Right kidney (tissue), 9 donors: ENCODE measurements at places on chromosomes 11 and 22.
A peak's percentile ranks its signal among the peaks of the same experiment; 100 is the strongest.

- DNase-seq = no peak
Measured at GRCh38 chr11:39327302-39327701, 2132.2 kb downstream of the LRRC4C start.

GRCh38 chr11:57536947-57537619 is at the start of gene SMTNL1:
SMTNL1 (plus strand) TSS chr11:57537595; CDS start chr11:57542643, 5,048 bp downstream.
- DNase-seq = no peak

DNA sequence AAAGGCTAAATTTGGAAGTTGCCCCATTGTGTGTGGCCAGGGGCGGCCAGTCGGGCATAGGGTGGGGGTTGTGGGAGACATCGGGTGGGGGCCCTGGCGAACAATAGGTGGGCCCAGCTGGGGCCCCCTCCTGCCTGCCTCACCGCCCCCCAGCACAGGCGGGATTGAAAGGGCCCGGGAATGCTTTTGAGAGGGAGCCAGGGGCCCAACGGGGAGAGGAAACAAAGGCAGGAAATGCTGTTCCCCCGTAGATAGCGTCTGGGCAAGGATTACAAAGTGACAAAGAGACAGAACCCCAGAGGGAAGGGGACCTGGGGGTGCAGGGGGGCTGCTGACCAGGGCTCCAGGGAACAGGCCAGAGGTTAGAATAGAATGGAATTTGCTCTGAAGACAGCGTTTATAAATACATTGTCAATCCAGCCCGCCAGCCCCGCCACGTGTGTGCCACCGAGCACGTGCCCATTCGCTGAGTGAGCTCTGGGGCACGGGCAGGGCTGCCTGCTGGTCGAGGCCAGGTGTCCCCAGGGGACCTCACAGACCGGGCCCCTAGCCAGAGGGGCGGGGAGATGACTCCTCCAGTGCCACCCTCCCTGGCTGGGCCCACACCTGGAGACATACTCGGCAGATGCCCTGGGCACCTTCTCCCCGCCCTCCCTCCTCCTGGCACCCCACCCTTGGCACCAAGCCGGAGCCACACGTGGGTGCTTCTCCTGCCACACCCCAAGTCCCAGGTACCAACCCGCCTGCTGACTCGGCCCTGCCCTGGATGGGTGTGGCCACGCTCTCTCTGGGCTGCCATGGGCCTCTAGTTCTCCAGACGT is 9.7 kb downstream of the PDGFB start:
- DNase-seq = no peak

DNA sequence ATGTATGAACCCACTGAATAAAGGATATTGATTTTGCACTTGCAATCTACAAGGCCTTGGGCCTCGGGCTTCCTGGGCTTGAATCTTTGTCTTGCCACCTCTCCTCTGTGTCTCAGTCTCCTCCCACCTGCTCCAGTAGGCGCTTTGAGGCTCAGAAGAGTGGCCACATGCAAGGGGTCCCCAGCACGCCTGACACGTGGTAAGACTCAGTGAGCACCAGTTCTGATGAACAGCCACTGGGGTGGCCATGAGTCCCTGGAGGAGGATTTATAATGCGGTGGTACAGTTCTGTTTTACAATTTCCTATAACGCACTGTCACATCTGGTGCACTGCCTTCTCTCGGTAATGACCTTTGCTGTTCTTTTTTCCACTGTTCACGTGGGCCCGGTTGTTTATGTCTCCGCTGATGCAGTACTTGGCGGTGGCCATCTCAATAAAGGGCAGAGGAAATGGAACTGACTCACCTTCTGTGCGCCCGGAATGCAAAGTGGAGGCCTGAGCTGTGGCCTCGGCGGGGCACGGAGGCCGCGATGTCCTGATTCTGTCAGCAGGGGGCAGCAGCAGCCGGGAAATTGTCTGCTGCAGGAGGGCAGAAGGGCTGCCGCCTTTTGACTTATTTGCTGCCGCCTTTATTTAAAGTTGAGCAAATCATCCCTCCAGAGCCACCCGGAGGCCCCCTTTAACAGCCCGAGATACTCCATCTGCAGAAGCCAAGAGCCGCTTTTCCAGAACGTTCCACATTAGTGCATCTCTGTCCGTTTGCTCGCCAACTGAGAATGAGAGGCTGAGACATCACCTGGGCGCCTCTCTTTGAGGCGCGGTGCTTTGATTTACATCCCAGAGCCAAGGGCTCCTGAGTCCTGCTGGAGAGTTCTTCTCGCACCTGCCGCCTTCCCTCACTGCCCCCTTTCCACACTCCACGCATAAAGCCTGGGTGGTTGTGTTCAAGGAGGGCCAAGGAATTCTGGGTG is 6.0 kb upstream of the IFT27 start:
- peak; percentile 77 for DNase-seq

DNA sequence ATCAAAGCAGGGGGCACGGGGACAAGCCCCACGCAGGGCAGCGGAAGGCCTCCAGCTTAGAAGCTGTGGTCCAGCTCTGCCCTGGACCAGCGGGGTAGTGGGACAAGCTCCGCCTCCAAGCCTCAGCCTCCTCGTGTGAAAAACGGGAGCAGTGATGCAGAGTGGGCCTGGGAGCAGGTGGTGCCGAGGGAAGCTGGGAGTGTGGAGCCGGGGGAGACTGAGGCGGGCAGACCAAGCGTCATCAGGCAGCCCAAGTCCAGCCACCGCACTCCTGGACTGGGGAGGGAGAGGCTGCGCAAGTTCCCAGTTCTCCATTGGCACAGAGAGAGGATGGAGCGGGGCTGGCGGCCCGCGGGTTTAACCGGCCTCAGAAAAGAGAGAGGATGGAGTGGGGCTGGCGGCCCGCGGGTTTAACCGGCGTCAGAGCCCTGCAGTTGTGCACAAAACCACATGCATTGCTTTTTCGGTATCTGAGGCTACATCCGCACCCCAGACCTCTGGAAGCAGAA is 68.1 kb upstream of the PHF21B start:
- no peak for DNase-seq

- no peak for DNase-seq
Measured at GRCh38 chr11:11218629-11218986, 134.4 kb downstream of the CSNK2A3 start.

DNA sequence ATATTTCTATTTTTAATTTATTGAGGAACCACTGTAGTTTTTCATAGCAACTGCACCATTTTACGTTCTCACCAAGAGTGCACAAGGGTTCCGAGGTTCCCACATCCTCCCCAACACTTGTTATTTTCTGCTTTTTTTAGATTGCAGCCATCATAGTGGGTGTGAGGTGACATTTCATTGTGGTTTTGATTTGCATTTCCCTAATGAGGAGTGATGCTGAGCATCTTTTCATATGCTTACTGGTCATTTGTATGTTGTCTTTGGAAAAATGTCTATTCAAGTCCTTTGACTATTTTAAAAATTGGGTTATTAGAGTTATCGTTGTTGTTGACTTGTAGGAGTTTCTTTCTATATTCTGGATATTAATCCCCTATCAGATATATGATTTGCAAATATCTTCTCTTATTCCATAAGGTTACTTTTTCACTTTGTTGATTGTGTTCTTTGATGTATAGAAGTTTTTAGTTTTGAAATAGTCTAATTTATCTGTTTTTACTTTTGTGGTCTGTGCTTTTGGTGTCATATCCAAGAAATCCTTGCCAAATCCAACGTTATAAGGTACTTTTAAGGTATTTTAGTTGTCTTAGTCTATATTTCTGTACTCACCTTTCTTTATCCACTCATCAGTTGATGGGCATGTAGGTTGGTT is 9.0 kb downstream of the NEAT1 start:
- DNase-seq = no peak

- no peak for DNase-seq
Measured at GRCh38 chr11:127559978-127560377, 559.4 kb upstream of the KIRREL3 start.

GRCh38 chr11:44470854-44471253 is 94.6 kb upstream of the CD82 start:
- no peak for DNase-seq

GRCh38 chr11:16985297-16985696 is 28.9 kb downstream of the PLEKHA7 start:
- DNase-seq = no peak

DNA sequence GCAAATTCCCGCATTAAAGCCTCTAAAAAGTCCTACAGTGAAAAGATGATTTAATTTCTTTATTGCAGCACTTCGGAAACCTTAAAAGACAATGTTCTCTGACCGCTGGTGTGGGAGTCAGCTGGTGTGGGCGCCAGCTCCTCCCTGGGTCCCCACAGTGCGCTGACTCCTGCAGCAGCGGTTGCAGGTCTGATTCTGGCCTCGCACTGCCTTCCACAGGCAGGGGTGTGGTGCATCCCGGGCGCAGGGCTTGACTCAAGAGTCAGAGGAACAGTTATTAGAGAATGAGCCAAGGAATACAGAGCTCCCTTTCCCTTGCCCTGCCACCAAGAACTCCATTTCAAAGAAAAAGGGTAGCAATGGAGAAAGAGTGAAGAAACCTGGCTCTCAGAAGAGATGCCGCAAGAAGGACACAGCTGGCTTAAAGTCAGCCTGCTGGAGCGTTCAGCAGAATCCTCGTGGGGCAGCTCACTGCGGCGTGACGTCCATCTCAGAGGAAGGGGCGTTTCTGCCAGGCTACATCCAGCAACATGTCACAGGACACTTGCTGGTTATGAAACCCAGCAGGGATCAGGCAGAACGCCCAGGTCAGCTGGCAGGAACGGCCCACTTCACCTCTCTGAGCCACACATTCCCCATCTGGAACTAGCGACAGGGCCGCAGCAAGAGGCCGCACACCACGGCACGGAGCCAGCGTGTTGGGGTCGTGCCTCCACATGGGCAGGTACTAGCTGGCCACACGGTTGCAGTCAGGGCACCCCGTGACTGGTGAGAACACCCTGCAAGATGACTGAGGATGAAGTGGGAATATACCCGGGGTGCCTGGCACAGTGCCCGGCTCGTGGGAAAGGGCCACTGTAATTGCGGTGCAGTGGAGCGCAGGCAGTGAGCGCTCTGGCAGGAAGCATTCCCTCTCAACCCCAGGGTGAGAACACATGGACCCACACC is 18.1 kb upstream of the EFCAB6 start:
- DNase-seq = no peak

DNA sequence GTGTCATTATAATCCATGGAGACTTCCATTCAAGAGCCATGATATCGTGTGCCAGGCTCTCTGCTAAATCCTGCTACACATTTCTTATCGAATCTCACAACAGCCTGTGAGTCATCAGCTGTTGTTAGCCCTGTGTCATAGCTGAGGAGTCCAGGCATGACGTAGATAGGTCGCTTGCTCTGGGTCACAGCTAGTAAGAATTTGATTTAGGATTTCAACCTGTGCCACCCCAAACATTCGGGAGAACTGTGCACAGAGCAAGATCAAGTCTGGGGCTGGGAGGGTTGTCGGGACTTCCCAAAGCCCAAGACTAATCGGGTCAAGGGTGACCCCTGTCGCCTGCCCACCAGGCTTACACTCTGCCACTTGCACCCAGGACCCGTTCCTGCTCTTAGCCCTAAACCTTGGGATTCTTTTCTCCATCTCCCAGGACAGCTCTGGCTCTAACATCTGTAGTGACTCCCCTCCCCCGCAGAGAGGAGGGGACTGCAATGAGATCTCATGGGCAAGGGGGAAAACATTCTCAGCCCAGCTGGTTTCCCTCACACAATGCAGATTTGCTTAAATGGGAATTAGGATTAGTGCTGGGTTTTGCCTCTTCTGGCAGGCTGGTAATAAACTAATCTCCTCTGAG is 34.3 kb downstream of the TSPAN18 start:
- peak; percentile 58 for DNase-seq

DNA sequence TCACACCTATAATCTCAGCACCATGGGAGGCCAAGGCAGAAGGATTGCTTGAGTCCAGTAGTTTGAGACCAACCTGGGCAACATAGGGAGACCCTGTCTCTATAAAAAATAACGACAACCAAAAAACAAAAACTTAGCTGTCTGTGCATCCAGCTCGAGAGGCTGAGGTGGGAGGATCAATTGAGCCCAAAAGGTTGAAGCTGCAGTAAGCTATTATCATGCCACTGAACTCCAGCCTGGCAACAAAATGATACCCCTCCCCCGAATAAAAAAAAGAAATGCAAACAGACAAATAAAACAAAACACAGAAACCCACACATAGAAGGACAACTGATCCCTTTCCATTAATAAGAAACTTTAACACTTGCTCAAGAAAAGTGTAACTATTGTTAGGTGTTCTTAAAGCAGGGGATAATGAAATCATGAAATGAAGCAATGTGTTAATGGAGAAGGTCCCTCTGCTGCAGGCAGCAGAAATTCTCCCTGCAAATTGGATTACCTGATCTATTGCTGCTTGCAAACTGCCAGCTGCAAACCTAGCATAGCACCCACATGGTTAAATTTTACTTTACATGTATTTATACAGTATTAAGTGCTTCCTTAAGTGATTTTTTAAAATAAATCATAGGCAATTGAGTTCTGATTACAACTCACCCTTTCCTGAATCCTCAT is 226.3 kb downstream of the SBF2 start:
- DNase-seq = no peak

- DNase-seq = no peak
Measured at GRCh38 chr22:24926428-24926725, 20.1 kb downstream of the LHFPL7 start.

GRCh38 chr22:27022896-27023361 is 365.5 kb downstream of the MIAT start:
- DNase-seq = no peak

DNA sequence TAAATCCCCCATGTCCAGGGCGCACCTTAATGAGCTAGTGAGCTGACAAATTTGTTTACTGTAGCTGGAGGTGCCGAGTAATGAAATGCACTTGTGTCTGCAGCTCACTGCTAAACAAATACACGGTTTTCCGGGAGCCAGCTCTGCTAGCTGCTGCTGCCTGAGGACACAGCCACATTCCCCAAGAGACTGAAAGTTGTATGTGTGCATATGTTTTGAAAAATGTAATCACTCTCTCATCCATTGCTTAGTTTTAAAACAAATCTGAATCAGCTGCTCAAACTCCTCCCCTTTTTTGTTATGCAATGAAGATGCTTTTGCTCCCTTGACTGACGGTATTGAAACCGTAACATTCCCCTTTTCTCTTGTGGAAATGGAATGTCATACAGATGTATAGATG is 62.4 kb upstream of the NNMT start:
- no peak for DNase-seq

- DNase-seq = no peak
Measured at GRCh38 chr11:69010361-69010891, 2.6 kb downstream of the MRGPRF start.

DNA sequence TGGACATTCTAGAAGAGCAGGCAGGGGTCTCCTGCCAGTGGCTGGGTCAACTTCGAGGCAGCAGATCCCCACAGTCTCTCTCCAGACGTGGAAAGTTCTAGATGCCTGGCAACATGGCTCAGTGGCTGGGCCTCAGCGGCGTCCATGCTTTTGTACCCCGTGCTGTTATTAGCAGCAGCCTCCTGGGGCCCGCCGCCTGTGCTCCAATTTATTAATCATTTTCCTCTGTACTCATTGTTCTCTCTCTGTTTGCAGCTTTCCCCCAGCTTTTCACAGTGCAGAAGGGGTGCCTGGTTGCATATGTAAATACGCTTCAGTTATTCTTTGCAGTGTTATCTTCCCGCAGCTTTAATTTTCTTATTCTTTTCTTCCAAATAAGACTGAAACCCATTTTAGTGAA is 515.1 kb downstream of the TBC1D22A start:
- DNase-seq = no peak

GRCh38 chr11:79413268-79413667 is 27.6 kb downstream of the TENM4 start:
- peak; percentile 32 for DNase-seq

- DNase-seq = no peak
Measured at GRCh38 chr11:125262194-125262829, 97.8 kb downstream of the PKNOX2 start.

- DNase-seq = no peak
Measured at GRCh38 chr11:80593648-80594374, 1153.0 kb upstream of the TENM4 start.
